ENCODE measurements at places on chromosomes 5 and 9.

DNA sequence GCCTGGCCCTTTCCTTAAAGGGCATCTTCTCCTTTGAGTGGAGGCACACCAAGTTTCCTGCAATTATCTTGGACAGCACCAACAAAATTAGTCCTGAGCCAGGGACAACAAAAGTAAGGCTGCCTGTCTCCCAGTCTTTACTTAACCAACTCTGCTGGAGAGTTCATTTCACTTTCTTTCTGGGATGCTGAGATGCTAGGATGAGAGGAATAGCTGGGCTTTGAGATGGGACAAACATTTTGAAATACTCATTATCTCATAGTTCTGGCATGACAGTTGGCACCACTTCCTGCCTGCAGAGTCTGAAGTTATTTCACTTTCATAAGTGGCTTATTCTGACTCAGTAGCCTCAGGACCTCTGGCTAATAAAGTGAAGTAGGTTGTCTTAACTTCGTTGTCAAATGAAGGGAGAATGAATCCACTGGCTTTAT lies 157.0 kb downstream of the C9orf152 start:
- no peak for DNase-seq

- DNase-seq, result peak; percentile 4
Measured at GRCh38 chr5:72817076-72817481, 618 bp downstream of the TNPO1 start.

DNA sequence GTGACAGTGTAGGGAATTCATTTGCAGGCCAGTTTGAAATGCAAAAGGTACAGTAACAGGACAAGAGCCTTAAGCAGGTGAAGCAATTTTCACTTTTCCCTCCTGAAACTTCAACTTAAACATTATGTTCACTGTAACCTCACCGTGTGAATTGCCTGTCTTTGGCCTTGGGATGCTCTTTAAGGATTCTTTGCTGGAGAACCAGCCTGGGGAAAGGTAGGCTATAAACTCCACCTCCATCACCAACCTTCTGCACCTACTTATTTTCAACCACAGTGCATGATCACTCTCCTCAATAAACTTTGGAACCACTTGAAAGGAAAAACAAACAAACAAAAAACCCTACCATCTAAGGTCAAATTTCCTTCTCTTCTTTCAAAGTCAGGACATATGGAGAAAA lies 300.5 kb downstream of the TLE1 start:
- no peak for DNase-seq

GRCh38 chr5:102561894-102562760 lies 63.3 kb upstream of the SLCO6A1 start:
- no peak for DNase-seq

DNA sequence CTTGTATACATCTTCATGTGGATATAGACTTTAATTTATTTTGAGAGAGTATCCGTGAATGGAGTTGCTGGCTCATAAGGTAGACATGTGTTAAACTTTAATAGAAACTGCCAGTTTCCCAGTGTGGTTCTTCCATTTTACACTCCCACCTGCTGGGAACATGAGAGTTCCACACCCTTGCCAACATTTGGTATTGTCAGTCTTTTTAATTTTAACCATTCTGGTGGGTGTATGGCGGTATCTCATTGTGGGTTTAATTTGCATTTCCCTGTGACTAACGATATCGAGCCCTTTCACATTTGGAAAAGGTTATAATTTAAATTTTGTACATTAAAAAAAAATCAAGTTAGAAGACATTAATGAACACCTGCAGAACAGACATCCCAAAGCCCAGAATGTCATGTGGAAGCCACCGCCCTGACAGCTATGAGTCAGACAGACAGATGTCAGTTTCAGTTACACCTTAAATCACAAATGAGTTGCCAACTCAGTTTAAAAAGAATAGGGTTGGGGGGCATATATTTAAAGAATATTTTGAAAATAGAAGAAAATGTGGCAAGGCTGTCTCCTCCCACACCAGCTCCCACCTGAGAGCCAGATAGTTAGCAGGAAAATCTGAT lies 36.9 kb downstream of the ANKRD33B start:
- no peak for DNase-seq

DNA sequence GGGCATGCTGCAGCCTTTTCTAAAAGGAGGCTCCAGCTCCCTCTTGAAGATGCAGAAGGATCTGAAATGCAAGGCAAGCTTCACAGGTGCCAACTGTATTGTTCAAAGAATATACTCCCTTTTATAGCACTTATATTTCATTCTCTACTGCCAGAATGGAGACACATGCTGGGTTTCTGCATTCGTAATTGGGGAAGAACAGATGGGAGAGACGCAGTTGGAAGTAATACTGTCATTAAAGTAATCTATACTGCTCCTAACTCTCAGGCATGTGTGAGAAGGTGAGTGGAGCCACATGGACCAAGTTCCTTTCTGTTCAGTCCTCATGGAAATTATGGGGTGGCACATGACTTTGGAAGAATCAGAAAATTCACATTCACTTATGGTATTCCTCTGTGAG lies 226.4 kb downstream of the TRIM32 start:
- no peak for DNase-seq

DNA sequence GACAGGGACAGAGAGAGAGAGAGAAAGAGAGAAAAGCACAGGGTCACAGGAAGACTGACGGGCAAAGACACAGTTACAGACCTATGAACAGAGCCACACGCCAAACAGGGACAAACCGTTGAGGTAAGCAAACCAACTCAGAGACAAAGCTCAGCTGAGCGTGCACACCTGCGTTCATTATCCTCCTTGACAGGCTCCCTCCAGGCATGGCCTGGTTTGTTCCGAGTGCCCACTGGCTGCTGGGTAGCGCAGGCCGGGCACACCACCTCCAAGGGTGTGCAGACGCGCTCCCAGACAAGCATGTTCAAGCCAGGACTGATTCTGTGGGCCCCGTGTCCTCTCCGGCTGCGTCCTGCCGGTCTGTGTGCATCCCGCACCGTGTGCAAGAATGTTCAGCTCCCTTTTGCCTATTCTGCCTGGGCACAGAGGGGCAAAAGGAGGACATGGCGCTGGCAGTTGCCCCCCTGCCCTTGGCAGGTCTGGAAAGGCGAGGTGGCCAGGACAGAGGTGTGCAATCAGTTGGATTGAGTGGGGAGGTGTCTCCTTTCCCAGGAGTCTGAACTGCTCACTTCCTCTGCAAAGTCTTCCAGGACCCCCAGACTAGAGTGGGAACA lies 467 bp upstream of the SMIM32 start:
- DNase-seq, result no peak

DNA sequence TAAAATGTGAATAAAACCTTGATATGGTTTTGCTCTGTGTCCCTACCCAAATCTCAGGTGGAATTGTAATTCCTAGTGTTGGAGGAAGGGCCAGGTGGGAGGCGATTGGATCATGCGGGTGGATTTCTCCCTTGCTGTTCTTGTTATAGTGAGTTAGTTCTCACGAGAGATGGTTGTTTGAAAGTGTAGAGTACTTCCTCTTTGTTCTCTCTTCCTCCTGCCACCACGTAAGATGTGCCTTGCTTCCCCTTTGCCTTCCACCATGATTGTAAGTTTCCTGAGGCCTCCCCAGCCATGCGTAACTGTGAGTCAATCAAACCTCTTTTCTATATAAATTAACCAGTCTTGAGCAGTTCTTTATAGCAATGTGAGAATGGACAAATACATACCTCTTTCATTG lies 34.9 kb downstream of the TARS1 start:
- DNase-seq, result no peak

DNA sequence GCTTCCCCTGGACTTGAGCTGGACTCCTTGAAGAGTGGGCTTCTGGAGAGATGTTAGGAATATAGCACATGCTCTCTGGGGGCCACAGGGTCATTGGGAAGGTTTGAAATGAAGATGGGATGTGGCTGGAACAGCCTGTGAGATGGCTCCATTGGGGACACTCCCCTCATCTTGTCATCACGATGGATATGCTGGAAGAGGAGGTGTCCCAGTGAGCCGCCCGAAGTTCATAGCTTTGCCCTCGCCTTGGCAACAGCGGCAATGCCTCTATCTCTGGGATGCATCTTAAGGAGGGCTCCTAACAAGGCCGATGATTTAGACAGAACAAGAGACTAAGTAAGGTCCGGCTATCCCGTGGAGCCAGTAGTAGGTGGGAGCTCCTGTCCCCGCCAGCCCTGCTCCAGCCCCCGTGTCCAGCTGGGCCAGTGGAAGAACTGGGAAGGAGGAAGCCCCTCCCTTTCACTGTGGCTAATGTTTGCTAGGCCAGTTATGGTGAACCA lies 23.9 kb downstream of the AMBP start:
- no peak for DNase-seq

- DNase-seq, result no peak
Measured at GRCh38 chr5:81068063-81068462, 107.9 kb downstream of the RASGRF2 start.

- peak; percentile 59 for DNase-seq
Measured at GRCh38 chr9:70411930-70412831, 2.3 kb downstream of the KLF9 start.

DNA sequence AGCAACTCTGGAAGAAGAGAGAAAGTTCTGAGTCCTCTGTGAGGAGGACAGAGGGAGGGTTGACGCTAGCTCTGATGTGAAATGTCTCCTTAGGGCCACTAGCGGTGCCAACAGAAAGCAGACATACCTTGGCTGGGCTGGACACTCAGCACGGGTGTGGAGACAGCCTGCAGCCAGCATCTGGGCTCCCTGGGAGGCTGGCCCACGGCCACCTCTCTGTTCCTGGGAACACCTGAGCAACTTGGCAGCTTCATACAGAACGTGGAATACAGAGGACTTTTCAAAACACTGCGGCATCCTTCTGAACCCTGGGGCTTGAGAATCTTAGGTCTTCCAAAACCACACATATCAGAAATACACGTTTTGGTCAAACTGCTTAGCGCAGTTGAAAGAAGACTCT lies 269.1 kb downstream of the FSTL4 start:
- DNase-seq, result no peak

GRCh38 chr5:149317281-149318048 lies 27.8 kb upstream of the GRPEL2 start:
- DNase-seq, result no peak

GRCh38 chr9:72960446-72960845 lies 7.6 kb upstream of the ALDH1A1 start:
- DNase-seq, result no peak

DNA sequence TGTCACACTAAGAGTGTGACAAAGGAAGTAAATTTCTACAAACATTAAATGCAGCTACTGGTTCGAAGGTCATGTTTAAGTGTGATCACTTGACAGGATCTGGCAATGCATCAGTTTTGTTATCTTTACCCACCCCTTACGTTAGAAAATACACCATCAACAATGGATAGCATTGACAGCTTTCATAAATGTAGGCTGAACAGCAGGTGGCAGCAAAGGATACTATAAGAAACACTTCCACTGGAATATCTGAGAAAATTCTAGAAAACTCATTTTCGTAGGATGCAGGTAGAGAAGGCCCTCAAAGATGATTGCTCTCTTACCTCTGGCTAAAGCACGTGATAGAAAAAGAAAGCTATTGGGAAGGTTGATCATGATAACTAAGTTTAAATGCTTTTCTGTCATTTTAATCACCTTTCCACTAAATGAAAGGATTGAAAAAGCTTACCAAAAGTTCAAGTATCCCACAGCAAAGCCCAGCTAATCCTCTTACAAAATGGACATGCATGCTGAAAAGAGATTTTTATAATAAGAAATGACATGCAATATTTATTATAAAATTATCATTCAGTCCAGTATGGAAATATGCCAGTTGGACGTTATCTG lies 292.5 kb downstream of the PARP8 start:
- no peak for DNase-seq

GRCh38 chr5:17314907-17315471 lies 97.6 kb downstream of the BASP1 start:
- no peak for DNase-seq

DNA sequence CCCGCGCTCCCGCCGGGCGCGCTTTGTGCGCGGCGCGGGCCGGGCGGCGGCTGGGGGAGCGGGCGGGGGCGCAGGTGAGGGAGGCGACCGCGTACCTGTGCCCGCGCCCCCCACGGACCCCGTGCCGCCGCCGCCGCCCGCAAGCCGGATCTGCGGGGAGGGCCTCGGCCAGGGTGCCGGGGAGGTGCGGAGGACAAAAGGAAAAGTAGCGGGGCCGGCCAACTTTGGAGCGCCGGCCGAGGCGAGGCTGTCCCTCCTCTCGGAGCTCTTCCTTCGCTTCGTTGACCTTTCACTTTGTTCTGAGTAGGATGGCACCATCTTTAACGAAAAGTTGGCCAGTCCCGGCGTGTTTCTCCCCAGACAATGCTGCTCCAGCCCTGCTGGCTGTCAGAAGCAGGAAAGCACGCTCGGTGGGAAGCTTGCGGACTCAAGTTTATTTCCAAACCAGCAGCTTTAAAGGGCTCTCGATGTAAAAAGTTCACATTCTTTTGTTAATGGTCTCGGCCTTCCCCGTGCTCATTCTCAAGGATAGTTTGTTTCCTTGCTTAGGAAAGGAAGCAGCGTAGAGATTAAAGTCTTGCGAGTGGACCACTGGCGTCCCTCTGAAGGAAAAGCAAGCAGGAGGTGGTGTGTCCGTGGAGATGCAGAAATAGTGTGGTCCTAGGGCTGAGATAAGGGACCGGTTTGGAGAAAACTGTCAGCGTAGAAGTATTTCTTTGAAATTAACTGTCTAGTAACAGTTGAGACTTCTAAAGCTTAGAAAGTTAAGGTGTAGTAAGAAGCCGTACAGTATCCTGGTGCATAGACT lies 639 bp downstream of the EHMT1 start:
- DNase-seq, result no peak

DNA sequence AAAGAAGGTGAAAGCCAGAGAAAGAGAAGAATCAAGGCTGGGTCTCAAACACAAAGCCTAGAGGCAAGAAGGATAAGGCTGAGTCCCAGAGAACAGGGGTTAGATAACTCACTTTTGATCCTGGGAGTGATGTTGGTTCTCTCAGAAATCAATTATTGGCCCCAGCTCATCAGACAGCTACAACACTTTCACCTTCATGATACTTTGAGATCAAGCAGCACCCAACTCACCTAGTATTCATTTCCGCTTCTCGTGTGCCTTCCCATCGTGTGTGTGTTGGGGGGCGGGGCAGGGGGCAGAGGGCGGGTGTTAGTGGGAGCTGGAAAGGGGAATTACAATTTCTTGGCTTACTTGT lies 92.2 kb upstream of the RAD23B start:
- no peak for DNase-seq

DNA sequence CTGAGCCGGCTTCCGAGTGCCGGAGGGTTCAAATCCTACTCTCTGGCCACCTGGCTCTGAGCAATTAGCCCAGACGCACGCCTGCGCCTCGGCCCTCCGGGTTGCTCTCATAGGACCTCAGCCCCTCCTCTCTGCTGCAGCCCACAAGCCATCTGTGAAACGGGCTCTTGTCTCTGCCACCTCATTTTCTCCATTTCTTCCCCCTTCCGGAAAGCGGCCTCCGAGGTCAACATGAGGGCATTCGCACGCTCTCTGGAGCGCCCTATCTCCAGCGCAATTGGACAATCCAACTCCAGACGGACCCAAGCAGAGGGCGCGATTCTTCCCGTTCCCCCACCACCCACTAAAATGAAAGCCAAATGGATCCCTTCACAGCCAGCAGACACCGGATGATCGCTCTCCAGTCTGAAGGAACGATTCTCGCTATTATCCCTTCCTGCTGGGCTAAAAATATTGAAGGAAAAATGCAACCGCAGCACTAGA lies 41.5 kb downstream of the VAV2 start:
- DNase-seq, result no peak

GRCh38 chr5:74367934-74368333 lies 272.6 kb downstream of the ENC1 start:
- no peak for DNase-seq

- no peak for DNase-seq
Measured at GRCh38 chr9:98321269-98321668, 65.8 kb upstream of the TBC1D2 start.
